ENCODE measurements at places on chromosomes 4 and X.
A peak's percentile ranks its signal among the peaks of the same experiment; 100 is the strongest.

GRCh38 chr4:107155366-107155765 lies 119.3 kb upstream of the DKK2 start:
- no peak for DNase-seq

GRCh38 chrX:2717312-2717711 lies 26.2 kb downstream of the CD99 start:
- DNase-seq = no peak

GRCh38 chrX:34299451-34299967 lies 167.4 kb upstream of the FAM47A start:
- DNase-seq = no peak

GRCh38 chr4:114464726-114465272 lies 133.8 kb upstream of the UGT8 start:
- no peak for DNase-seq

GRCh38 chr4:93319041-93319440 lies 509.5 kb upstream of the ATOH1 start:
- DNase-seq = no peak

DNA sequence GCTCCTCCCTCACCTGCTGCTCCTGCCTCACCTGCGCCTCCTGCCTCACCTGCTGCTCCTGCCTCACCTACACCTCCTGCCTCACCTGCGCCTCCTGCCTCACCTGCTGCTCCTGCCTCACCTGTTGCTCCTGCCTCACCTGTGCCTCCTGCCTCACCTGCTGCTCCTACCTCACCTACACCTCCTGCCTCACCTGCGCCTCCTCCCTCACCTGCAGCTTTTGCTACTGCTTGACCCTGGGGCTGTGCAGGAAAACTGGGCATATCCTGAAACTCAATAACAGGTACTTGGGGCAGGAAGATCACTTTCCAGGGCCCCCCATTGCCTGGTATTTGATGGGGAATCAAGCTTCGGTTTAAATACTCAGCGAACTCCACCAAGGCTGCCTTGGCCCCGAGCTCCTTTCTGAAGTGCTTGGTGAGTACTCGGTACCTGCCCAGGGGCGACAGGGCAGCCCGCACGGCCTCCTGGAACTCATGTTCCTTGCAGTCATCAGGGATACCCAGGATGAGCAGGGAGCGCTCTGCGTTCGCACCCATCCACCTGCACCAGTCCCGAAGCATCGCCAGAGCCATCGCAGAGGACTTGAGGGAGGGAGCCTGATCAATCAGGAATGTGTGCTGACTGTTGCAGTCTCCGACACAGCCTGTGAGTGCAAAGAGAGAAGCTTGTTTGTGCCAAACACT lies 2.7 kb downstream of the PNMA6E start:
- DNase-seq = no peak

GRCh38 chr4:176805155-176805554 lies 12.4 kb upstream of the VEGFC start:
- no peak for DNase-seq

DNA sequence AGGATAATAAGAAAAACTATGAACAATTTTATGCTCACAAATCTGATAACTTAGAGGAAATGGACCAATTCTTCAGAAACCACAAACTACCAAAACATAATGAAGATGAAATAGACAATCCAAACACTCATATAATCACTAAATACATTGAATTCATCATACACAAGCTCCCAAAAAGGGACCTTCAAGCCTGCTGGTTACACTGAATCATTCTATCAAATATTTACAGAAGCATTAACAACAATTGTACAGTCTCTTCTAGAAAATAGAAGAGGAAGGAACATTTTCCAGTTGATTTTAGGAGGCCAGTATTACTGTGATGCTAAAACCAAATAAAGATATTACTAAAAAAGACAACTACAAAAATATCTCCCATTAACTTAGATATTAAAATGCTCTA lies 88.3 kb downstream of the IL15 start:
- DNase-seq = no peak

- no peak for DNase-seq
Observed at GRCh38 chr4:88728146-88728545, 30.5 kb upstream of the NAP1L5 start.

DNA sequence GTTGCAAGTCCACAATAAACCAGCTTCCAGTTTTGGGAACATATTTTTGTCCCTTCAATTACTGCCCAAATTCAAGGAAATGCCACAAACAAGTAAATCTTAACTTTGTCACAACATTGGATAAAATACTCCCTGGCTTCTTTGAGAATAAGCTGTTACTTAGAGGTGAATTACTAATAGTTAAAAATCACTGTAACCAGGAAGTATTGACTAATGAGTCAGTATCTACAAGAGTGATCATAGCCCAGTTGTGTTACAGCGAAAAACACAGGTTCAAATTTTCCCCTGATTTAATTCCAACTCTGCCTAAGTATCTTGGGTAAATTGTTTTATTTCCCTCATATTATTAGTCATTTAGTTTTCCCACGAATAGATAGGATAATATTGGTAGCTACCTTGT lies 291.2 kb upstream of the PPARGC1A start:
- no peak for DNase-seq

DNA sequence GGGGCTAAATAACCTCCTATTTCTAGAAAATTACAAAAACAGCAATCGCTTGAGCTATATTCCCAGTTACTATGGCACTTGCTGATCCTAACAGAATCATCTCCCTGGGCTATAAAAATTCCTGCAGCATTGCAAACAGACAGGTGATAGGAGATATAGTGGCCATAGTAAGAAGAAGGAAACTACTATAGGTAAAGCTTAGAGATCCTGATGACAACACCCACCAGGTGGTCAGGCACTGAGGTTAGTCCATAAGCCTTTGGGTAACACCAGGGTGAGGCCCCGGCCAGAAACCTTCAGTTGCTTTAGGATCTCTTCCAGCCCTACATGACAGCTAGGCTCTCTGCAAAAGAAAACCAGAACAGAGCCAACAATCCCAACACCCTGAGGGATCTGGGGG lies 197.9 kb upstream of the PPP1R2C start:
- no peak for DNase-seq

DNA sequence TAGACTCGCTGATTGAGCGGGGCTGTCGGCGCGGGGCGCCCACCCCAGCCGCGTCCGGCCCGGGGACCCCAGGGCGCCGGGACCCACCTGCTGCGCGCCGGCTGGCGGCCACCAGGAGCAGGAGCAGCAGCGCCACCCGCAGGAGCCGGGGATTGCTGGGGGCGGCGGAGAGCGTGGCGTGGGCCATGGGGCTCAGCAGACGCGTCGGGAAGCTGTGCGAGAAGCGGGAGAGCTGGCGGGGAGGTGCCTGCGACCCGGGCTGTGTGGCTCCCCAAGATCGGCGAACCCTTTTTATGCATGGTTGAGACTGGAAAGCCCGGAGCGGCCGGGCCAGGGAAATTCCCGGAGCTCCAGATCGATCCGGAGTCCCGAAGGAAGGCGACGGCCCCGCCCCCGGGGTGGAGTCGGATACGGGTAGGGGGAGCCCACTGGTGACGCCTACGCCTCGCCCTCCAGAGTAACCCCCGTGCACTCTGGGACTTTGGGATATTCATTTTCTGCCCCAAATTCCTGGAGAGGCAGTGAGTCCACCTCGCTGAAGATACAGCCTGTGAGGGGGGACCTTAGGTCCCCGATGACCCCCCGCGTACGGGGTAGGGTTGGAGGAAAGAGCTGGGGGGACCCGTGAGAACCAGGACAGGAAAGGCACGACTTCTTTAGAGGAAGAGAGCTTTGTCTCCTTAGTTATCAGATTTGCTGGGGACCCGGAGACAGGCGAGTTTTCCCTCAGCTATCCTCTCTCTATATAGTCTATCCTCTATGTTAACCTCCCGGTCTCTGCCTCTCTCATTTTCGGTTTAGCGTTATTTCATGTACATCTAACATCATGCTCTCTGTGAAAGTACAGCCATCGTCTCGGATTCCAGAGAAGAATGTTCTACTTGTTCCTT lies at the start of gene CXCL3:
Gene CXCL3 (minus strand): TSS at position 265 of the 890 bp plus-strand sequence. CDS start 78 bp downstream, at position 187.
- peak; percentile 20 for DNase-seq

DNA sequence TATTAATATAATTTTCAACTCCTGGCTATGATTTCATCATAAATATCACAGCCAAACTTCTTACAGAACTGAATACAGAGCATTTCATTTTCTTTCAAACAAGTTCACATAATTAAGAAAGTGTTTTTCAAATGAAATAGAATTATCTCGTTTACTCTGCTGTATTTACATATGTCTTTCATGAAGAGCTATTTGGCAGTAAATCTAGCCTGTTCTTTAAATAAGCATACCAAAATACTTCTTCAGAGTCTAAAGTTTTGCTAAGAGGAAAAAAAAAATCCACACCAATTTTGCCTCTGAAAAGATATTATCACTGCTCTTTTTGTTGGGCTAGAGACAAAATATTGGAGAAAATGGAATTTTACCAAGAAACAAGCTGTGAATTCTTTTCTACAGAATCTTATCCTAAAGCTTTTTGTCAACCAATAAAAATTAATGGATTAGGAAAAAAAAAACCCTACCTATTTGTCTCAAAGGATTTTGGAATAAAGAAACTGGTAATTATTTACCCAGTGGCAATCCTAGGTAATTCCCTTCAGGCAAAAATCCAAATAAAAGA lies 287.9 kb upstream of the NR3C2 start:
- DNase-seq = no peak

- no peak for DNase-seq
Observed at GRCh38 chrX:134810211-134810610, 151.9 kb upstream of the PLAC1 start.

- DNase-seq = no peak
Observed at GRCh38 chr4:48899950-48900349, 6.6 kb downstream of the OCIAD2 start.

DNA sequence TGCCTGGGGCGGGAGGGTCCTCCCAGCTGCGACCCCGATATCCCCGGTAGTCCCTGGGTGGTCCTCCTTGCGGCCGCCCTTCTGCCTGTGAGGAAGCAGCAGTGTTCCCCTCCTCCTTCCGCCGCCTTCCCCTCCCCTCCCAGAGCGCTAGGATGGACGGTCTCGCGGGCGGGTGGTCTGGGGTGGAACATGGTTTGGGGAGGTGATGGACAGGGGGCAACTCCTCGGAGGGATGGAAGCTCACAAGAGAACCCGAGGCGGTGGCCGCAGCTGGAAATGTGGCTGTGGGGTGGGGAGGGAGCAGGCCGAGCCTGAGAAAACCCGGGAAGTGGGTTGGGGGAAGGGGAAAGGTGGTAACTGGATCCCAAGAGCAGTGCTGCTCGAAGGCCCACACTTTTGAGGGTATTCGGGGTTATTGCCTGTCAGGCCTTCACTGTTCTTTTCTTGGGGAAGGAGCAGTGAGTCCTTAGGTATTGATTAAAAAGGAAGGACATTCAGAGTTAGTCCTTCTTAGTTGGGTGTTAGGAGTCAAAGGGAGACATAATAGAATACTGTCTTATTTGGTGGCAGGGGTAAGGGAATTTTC lies 581 bp downstream of the UBE2K start:
- no peak for DNase-seq

DNA sequence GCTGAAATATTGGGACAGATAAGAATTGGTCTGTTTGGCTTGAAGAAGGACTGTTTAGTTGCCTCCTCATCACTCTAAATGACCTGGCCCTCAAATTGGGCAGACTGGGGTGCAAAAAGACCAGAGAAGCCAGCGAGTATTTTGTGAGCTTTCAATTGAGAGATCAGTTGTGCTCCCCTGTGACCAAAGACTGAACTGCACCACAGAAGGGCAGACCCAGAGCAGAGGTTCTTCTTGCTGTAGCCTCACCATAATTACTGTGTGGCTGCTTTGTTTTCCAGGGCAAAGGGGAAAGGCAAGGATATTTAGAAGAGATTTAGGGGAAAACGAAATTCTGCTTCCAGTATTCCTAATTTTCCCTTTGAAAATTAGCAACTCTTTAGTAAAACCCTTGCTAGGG lies 104.0 kb upstream of the MBNL3 start:
- no peak for DNase-seq

GRCh38 chr4:16993956-16994840 lies 95.8 kb upstream of the LDB2 start:
- no peak for DNase-seq

DNA sequence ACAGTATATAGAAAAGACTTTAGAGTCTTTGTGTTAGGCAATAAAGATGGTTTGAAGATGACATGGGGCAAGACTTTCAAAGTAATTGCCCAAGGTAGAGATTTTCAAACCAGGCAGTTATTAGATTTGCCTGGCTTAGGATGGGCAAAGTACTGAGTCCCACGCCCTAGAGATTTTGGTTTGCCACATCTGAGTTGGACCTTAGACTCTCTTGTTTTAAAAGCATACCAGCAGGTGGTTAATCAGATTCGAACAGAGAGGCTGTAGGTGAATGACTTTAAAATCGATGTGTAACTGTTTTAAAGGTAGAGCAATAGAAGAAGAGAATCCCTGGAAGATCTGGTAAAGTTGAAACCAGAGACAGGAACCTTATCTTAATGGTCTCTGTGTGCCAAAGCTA lies 121.5 kb downstream of the RAPGEF2 start:
- DNase-seq = no peak

DNA sequence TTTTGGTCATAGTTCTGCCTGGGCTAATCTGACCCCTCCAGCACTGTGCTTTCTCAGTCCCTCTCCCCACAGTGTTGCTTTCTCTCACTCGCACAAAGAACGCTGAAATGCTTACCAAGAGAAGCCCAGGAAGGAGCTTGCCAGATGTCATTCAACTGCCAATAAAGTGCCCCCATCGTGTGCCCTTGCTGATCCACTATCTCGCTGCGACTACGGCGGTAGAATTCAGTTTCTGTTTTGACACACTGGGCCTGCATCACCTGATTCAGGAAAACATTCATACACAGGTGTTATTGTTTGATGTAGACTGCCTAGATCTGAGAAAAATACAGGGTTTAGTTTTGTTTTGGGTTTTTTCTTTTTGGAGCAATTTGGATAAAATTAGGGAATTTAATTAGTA lies 121.2 kb downstream of the MANBA start:
- DNase-seq = no peak

GRCh38 chrX:110914281-110914680 lies 118.7 kb upstream of the CHRDL1 start:
- no peak for DNase-seq

- DNase-seq = no peak
Observed at GRCh38 chrX:110703641-110704040, 92.0 kb downstream of the CHRDL1 start.

DNA sequence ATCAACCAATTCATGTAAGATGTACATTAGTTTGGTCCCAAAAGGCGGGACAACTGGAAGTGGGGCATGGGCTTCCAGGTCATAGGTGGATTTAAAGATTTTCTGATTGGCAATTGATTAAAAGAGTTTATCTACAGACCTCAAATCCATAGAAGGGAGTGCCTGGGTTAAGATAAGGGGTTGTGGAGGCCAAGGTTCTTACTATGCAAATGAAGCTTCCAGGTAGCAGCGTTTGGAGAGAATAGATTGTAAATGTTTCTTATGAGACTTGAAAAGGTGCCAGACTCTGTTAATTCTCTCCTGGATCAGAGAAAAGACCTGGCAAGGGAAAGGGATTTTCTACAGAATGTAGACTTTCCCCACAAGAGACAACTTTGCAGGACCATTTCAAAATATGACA lies 2.4 kb downstream of the MGST2 start:
- no peak for DNase-seq

- DNase-seq = no peak
Observed at GRCh38 chr4:88690355-88690754, 7.3 kb downstream of the NAP1L5 start.

DNA sequence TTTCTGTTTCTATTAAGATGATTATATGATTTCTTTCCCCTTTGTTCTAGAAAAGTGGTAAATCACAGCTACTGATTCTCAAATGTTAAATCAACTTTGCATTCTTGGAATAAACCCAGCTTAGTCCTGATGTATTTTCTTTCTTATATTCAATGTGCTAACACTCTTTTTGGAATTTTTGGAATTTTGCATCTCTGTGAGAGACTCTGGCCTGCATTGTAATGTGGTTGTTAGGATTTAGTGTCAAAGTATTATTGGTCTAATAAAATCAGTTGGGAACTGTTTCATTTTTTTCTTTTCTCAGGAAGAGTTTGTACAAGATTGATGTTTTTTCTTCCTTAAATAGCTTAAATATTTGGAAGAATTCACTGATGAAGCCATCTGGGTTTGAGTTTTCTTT lies 109.6 kb downstream of the KIT start:
- no peak for DNase-seq

Measured in CD4-positive, alpha-beta T cell treated with Interferon gamma for 1 hour (primary cell).